ENCODE measurements at places on chromosomes 11 and 22.

DNA sequence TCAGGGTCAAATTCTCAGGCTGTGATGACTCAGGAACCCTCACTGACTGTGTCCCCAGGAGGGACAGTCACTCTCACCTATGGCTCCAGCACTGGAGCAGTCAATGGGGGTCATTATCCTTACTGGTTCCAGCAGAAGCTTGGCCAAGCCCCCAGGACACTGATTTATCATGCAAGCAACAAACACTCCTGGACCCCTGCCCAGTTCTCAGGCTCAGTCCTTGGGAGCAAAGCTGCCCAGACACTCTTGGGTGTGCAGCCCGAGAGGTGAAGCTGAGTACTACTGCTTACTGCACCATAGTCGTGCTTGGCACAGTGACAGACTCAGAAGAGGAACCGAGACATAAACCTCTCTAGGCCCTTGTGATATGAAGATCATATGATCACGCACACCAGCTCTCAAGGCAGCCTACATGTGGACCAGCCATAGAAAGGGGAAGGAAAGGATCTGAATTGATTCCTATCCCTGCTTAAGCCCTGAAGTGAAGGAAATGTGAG, 58.2 kb downstream of the ZNF280B start:
- DNase-seq, result peak; percentile 69

- DNase-seq, result no peak
Observed at GRCh38 chr22:35220221-35220620, 37.1 kb upstream of the HMGXB4 start.

DNA sequence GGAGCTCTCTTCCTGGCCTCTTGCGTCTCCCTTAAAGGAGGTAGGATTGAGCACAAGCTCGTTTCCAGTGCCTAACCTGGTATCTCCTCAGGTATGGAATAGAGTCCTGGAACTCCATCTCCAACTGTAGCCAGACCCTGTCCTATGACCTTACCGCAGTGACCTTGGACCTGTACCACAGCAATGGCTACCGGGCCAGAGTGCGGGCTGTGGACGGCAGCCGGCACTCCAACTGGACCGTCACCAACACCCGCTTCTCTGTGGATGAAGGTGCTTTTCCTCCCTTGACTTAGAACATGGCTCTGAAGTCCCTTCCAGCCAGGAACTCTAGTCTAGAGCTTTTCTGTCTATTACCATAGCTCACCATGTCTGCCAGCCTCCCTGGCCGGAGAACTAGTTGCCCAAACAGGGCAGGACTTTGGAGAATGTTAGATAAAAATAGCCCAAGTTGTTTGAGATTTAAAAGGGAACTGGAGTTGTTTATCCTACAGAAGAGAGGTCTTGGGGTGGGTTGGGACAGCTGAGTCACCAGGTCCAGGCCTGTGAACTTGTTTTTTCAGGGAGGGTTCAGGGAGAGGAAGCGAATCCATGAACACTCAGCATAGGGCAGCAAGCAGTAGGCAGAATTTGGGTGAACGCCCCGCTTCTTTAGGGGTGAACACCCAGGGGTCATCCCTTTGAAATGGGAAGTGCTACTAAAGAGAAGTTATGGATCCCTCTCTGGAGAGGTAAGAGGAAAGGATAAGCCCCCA, 3.3 kb downstream of the IL10RA start:
- DNase-seq, result no peak

GRCh38 chr11:9052316-9052715, 39.1 kb downstream of the SCUBE2 start:
- no peak for DNase-seq

Measured in GM12864 (cell line).